SK-MEL-5 (cell line): ENCODE measurements at places on chromosomes 3 and 15. TPM values are rescaled to one million over a fixed set of nuclear protein-coding genes. Genes with fewer than 3 reads are reported as not detected.

DNA sequence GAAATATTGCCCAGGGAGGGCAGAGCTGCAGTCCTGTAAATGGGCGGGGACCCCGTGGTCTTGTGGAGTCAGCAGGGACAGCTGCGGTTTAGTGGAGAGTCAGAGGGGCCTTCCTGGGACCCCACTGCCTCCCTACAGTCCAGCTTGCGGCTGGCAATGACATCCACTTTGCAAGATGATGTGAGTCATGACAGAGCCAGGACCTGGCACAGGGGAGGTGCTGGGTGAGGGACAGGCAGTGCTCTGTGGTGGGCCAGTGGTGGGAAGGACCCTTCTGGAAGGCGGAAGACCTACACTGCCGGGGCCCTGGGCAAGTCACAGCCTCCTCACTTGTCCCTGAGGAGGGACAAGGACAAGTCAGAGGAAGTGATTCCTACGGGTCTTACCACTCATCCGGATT lies 17.8 kb downstream of the APBA2 start:
- DNase-seq: no peak

Gene CCR9
- not detected in 2 replicates for total RNA-seq

DNA sequence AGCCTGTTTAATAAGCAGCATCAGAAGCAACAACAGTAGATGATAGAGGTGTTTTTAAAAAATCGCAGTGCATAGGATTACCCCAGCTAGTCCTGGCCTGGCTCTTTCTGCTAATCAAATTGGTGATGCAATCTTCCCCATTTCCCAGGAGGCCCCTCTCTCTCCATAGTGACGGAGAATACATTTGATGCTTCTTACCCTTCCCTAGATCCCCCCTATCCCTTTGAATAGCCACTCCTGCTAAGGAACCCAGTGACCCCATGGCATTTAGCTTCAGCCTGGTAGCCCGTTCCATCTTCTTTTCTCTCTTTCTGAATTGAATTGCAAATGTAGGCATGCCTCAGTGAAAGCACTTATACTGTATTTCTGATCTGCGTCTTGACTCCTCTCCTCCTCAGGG lies 223.6 kb upstream of the GAP43 start:
- no peak for DNase-seq

Gene KLHL40
- total RNA-seq: not detected in 2 replicates

DNA sequence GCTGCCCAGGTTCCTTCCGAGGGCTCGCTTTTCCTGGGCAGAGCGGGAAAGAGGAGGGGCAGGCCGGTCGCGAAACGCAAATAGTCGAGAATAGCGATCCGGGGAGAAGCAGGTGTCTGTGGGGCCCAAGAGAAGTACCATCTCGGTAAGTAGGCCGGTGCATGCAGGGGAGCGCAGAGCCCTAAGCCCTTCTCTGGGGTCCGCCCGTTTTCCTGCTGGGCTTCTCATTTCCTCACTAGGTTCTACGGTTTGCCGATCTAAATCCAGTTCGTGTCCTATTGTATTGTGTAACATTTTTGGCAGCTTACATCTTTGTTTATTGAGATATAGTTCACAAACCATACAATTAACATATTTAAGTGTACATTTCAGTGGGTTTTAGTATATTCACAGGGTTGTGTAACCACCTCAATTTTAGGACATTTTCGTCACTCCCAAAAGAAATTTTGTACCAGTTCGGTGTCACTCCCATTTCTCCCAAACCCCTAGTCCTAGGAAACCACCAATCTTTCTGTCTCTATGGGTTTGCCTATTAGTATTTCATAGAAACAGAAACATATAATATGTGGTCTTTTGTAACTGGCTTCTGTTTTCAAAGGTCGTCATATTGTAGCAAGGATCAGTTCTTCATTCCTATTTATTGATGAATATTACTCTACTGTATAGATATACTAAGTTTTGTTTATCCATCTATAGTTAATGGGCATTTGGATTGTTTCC lies 6.8 kb upstream of the TRIM69 start:
- DNase-seq: peak; percentile 5

DNA sequence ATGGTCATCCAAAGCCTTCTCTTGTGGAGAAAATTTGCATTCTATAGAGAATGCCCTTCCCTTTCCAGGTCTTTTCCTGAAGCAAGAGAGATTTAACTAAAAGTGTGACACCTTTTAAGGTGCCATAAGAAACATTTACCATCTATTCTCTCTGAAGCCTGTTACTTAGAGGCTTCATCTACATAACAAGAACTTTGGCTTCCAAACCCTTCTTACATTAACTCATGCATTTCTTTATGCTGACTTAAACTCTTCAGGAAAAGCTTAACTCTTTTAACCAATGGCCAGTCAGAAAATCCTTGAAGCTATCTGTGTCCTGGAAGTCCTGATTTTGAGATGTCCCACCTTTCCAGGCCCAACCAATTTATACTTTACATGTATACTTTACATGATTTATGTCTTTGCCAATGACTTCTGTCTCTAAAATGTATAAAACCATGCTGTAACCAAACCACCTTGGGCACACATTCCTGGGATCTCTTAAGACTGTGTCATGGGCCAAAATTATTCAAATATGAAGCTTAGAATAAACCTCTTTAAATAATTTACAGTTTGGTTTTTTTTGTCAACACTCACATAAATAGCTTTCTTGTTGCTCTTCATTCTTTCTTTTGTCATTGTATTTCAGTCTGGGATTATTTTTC lies 472.6 kb upstream of the NECTIN3 start:
- DNase-seq: no peak
